ENCODE measurements at places on chromosomes 1 and 21. TPM values are rescaled to one million over a fixed set of nuclear protein-coding genes. Genes with fewer than 3 reads are reported as not detected.

Gene EDARADD
- total RNA-seq: 2.5 TPM

Gene INSRR
- not detected for total RNA-seq

Gene GPR161
- 0.02 TPM for total RNA-seq

Gene SYT14
- not detected for total RNA-seq

Gene LCE1A
- not detected for total RNA-seq

Gene SLC44A3
- 2.1 TPM for total RNA-seq

Gene KCNH1
- not detected for total RNA-seq

Gene NEK2
- 1.6 TPM for total RNA-seq

Gene BECN2
- not detected for total RNA-seq

Gene IVL
- total RNA-seq: not detected

Gene HCN3
- 1.3 TPM for total RNA-seq

Gene CCDC185
- not detected for total RNA-seq

All from T-helper 17 cell (primary cell).